Activated naive CD8-positive, alpha-beta T cell treated with anti-CD3 and anti-CD28 coated beads, Interleukin-2, amount 50 U/mL, for 16 hours (primary cell): ENCODE measurements at places on chromosomes 16 and 17.
A peak's percentile ranks its signal among the peaks of the same experiment; 100 is the strongest.

GRCh38 chr17:75433218-75433783, 23.1 kb upstream of the TMEM94 start:
- DNase-seq: no peak

DNA sequence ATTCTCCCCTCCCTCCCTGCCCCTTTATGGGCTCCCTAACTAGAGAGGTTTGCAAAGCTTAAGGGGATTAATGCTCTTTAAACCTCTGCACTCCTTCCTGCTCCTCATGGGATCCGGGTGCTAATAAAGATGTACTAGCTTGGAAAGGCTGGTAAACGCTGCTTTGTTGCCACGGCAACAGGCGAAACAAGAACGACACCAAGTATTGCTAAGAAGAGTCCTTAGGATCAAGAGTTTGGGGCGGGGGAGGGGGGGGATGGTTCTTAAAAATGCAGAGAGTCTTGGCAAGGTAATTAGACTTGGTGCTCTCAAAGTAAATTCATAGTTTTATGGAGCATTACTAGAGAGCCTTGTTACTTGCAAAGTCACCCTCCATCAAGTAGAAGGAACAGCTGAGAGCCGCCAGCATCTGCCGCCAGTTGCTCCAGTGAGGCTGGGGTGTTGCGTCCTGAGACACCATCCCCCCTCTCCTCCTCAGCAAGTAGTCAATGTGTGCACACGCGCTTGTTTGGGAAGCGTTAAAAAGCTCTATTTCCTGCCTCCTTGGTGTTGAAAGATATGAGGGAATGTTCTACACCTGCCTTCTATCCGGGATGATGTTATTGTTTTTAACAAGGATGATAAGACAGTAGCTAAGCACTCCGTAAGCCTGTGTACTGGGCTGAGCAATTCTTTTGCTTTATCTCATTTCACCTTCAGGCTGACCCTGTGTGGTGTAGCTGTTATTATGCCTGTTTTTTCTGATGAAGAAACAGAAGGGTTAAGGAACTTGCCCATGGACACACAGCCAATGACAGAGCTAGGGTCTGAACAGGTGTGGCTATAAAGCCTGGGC, 190.9 kb downstream of the CCDC182 start:
- DNase-seq: no peak

DNA sequence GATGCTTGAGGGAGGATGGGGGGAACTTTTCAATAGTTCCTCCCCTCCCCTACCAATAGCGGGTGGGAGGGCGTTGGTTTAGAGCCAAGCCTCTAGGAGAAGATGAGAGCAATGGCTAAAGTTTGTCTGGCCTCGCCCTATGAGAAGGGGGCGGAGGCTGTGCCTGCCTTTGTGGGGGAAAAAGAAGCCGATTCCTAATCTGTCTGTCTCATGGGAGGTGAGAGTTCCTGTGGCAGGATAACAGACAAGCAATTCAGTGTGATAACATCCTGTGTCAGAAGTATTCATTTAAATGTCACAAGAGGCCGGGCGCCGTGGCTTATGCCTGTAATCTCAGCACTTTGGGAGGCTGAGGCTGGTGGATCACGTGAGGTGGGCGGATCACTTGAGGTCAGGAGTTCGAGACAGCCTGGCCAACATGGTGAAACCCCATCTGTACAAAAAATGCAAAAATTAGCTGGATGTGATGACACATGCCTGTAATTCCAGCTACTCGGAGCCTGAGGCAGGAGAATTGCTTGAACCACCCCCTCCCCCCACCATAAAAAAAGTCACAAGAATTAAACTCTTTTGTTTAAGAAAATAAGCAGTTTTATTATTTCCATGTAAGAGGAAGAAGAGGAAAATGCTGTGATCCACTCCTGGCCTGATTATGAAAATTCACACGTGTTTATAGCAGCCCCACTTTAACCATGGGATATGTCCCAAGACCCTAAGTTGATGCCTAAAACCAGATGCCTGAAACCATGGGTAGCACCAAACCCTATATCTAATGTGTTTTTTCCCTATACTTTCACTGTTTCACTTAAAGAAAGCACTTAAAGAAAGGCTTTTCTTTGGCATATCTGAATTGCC, 1.7 kb downstream of the SLFN5 start:
- DNase-seq: peak; percentile 76

DNA sequence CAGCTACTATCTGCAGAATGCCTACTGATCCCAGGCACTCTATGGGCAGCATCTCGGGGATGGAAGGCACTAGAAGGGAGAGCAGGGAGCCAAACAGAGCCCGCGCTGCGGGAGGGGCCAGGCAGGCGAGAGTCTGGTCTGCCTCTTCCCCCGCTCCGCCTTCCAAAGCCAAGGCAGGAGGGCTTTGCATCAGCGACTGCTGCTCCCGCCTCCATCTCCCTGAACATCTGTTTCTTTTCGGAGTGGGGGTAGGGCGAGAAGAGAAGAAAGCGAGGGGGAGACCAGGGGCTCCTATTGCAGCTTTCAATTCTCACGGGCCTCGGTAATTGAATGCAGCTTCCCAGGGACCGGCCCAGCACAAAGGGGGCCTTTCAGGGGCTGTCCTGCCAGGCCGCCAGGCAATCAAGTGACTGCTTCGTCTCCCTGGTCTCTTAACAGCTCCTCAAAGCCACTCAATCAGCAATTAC, 31.4 kb upstream of the CDC42EP4 start:
- DNase-seq: no peak

- DNase-seq: no peak
Measured at GRCh38 chr16:68347605-68348004, 36.8 kb downstream of the PRMT7 start.

DNA sequence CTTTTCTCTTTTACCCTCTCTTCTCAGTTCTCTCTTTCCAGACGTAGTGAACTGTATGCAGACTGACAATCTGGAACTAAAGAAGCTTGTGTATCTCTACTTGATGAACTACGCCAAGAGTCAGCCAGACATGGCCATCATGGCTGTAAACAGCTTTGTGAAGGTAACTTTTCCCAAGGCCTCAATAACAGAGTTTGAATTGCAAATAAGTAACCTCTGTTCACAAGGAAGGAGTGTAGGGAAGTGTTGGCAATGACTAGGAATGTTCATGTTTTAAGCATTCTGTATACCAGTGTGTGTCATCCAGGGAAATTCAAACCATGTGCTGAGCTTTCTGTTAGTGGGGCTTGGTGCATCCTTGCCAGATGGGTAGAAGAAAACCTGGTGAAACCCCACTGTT, 18.6 kb downstream of the AP2B1 start:
- no peak for DNase-seq

GRCh38 chr17:36689089-36689667, 87.8 kb downstream of the MRM1 start:
- no peak for DNase-seq

GRCh38 chr17:48181653-48182052, 74.1 kb downstream of the SNX11 start:
- DNase-seq: no peak

- no peak for DNase-seq
Measured at GRCh38 chr17:39107155-39107554, 44.3 kb downstream of the PLXDC1 start.

DNA sequence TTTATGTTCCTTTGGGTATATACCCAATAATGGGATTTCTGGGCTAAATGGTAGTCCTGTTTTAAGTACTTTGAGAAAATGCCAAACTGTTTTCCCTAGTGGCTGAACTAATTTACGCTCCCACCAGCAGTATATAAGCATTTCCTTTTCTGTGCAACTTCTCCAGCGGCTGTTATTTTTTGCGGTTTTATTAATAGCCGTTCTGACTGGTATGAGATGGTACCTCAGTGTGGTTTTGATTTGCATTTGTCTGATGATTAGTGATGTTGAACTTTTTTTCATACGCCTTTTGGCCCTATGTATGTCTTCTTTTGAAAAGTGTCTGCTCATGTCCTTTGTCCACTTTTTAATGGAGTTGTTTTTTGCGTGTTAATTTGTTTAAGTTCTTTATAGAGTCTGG, 25.8 kb upstream of the TEKT1 start:
- DNase-seq: no peak

GRCh38 chr16:16997349-16997748, 473.4 kb downstream of the XYLT1 start:
- DNase-seq: no peak

DNA sequence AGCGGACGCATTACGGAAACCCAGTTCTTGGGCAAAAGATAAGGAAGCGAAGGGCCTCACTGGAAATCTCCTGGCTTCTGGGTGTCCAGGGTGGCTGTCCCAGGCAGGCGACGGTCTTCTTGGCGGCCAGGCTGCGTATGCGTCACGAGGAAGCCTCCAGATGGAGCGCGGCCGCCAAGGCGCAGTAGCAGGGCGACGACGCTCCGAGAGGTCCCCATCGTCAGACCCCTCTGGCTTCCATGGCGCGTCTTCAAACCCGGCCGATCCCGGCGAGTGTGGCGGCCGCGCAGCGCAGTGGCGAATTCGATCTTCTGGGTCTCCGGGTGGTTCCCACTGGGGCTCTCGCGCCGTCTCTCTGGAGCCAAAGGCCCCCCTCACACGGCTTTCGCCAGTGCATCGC, 13.8 kb upstream of the ANKRD40CL start:
- no peak for DNase-seq
